ENCODE measurements at places on chromosomes 16 and 17. TPM values are rescaled to one million over a fixed set of nuclear protein-coding genes. Genes with fewer than 3 reads are reported as not detected.
A peak's percentile ranks its signal among the peaks of the same experiment; 100 is the strongest.

DNA sequence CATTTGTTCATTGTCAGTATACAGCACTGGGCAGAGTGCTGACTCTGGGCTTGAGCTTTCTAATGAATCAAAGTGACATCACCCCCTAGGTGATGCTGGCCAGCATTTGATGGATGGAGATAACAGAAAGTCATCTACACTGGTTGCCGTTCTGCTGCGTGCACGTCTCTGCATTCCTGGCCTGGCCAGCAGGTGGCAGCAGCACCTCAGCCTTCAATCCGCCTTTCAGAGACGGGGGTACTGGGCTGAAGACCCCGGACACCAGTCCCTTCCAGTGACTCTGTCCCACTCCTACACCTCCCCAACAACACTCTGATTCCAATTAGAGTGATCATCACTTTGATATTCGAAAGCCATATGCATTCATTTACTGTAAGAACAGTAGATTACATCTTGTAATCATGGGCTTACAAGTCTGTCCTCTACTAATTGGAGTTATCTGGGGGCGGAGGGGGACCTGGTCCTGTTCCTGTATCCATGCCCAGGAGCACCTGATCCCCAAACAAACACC lies 6.0 kb downstream of the CPSF4L start:
- peak; percentile 73 for DNase-seq

DNA sequence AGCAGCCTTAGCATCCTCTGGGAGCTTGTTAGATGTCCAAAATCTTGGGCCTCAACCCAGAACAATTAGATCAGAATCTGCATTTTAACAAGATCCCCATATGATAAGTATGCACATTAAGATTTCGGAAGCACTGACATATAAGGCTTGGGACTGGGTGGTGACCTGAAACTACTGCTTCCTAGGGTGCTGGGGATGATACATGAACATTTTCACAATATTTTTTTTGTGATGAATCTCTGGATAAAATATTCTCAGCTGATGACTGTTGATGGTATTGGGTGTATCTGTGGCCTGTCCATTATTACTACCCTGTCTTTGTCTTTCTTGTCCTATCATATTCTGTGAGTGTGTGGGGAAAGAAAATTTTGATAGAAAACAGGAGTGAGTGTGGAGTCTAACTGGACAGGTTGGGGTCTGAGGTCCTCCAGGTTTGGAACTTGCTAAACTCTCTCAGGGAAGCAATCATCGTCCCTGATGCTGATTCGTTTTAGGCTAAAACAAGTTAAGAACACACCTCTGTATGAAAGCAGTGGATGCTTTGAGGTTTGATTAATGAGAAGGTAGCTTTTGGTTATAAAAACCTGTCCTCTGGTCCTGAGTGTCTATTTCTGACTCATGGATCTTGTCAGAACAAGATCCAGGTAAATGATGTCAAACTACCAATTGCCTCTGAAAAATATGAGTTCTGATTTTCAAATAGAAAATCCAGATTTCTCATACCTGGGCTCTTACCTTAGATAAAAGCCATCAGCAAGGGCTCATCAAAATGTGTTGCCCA lies 23.2 kb downstream of the KRT23 start:
- no peak for DNase-seq

DNA sequence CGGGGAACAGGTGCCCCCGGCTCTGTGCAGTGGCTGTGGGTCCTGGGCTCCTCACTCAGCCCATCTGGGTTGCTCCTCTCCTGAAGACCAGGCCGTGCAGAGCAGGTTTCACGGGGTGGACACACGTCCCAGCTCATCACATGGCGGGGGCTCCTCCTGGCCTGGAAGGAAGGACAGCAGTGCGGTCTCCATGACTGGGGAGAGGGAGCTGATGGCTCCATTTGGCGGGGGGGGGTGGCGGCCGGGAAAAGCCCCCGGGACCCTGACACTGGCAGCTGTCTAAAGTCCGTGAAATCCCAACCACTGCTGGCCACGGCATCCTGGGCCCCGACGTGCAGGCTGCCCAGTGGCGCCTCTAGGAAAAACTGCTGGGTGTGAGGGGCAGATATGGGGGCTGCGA lies 19.0 kb downstream of the SOX8 start:
- no peak for DNase-seq

- no peak for DNase-seq
These were observed 7.1 kb downstream of the TAF1C start for GRCh38 chr16:84179612-84180320.

GRCh38 chr16:51151435-51151960 lies 428 bp upstream of the SALL1 start:
- peak; percentile 55 for DNase-seq

GRCh38 chr16:66414891-66415290 lies 12.2 kb upstream of the BEAN1 start:
- DNase-seq, result no peak

- DNase-seq, result no peak
These were observed 401 bp downstream of the ARL16 start for GRCh38 chr17:81683208-81683583.

DNA sequence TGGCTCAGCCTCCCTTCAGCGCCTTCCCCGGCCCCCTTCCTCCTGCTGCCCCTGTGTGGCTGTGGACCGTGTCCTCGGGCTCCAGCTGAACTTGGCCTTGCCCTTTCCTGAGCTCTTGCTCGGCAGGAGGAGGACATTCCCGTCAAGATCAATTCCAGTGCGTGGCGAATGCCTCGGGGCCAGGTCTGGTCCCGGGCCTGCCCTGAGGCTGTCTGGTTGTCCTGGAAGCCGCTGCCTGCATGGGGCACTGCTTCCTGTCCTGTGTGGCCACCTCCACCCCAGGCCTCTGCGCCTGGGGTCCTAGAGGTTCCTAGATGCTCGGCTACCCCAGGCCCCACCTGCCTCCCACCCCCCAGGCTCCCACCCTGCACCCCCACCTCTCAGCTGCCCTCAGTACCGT lies 12.8 kb downstream of the BAHCC1 start:
- no peak for DNase-seq

GRCh38 chr17:36544044-36544306 lies 744 bp upstream of the GGNBP2 start:
- DNase-seq, result peak; percentile 63

- no peak for DNase-seq
These were observed 9.4 kb downstream of the CMC2 start for GRCh38 chr16:80997139-80997798.

- DNase-seq, result peak; percentile 10
These were observed 46.6 kb downstream of the NUP93 start for GRCh38 chr16:56776562-56776961.

DNA sequence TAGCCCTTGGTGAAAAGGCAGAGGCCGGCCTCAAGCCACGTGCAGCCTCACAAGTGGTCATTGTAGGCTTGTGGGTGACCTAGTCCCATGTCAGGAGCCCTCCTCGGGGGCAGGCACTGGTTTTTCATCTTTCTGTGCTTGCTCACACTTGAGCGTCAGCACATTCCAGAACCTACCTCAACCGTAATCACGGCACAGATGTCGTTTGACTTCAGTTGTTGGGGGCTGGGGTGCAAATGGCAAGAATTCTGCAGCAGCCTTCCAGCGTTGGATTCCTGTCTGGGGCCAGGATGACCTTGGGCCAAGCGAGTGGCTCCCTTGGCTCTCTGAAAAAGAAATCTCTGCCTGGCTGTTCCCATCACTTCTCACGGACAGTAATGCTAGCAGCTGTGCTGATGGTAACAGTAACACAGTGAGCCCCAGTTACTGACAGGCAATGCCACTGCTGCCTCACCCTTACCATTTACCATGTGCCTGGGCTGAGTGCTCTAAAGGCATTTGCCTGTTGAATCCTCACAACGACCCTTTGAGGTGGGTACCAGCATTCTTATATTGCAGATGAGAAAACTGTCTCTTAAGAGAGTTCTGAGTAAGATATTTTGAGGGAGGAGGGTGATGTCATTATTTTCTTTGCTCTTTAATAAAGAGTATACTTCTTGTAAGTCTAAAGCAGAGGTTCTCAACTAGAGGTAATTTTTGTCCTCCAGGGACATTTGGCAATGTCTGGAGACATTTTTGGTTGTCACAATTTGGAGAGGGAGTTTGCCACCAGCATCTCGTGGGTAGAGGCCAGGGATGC lies 46.5 kb downstream of the KSR1 start:
- no peak for DNase-seq

GRCh38 chr17:36837195-36837938 lies 99.9 kb upstream of the LHX1 start:
- DNase-seq, result no peak

DNA sequence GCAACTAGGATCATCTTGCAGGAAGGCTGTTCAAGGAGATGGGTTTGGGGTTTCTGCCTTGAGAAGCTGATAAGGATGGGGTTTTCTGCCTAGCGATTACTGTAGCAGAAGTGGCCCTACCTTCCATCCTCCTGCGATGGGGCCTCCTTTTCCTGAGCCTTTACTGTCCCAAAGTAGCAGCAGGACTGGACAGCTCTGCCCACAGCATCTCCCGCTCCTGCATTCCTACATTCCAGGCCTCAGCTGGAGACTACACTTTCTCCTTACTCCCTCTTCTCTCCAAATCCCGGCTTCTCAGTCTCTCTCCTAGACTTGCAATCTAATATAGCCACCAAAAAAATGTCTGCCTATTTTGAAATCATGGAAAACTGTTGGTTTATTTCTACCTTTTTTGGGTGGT lies 355.4 kb downstream of the CA10 start:
- DNase-seq, result no peak

- DNase-seq, result peak; percentile 19
These were observed 20.3 kb downstream of the KATNB1 start for GRCh38 chr16:57755726-57756423.

DNA sequence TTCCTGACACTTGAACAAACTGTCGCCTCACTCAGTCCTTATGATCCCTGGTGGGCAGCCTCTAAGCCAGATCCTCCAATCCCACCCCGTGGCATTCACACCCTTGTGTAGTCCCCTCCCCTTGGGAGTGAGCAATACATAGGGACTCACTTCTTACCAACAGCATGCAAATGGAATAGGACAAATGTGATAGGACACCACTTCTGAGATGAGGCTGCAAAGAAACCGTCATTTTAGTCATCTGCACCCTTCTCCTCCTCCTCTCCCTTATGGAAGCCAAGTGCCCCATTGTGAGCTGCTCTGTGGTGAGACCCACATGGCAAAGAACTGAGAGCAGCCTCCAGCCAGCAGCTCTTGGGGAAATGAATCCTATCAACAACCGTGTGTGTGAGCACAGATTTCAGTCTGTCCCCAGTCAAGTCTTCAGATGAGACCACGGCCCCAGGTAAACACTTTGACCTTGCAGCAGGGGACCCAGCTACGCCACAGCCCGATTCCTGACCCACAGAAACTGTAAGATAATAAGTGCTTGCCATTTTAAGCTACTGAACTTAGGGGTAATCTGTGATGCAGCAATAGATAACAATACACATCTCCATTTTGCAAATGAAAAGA lies 46.9 kb downstream of the ZFHX3 start:
- no peak for DNase-seq

The CACNG3 gene
- not detected for total RNA-seq

The ACE gene
- total RNA-seq, result 24.6 TPM

The RRN3 gene
- 20.2 TPM for total RNA-seq

The TAT gene
- 1.9 TPM for total RNA-seq

The CDH3 gene
- 0.77 TPM for total RNA-seq
